ENCODE measurements at places on chromosomes 6 and 20.

DNA sequence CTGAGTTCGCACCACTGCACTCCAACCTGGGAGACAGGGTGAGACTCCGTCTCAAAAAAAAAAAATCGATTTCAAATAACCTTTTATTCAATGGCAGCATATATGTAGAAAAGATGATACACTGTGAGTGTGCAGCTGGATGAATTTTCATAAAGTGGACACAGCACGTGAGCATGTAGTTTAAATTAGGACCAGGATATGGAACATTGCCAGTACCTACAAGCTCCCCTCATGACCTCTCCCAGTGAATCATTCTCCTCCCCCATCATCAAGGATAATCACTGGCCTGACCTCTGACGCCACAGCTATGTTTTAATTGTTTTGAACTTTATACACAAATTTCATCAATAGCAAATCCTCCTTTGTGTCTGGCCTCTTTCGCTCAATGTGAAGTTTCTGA is 53.8 kb upstream of the HDAC2 start:
- DNase-seq: no peak

- DNase-seq: no peak
Measured at GRCh38 chr6:167984876-167985604, 12.4 kb upstream of the KIF25 start.

GRCh38 chr6:101276066-101276465 is 117.4 kb upstream of the GRIK2 start:
- DNase-seq: no peak

- DNase-seq: no peak
Measured at GRCh38 chr6:36289281-36289878, 19.5 kb downstream of the PNPLA1 start.

DNA sequence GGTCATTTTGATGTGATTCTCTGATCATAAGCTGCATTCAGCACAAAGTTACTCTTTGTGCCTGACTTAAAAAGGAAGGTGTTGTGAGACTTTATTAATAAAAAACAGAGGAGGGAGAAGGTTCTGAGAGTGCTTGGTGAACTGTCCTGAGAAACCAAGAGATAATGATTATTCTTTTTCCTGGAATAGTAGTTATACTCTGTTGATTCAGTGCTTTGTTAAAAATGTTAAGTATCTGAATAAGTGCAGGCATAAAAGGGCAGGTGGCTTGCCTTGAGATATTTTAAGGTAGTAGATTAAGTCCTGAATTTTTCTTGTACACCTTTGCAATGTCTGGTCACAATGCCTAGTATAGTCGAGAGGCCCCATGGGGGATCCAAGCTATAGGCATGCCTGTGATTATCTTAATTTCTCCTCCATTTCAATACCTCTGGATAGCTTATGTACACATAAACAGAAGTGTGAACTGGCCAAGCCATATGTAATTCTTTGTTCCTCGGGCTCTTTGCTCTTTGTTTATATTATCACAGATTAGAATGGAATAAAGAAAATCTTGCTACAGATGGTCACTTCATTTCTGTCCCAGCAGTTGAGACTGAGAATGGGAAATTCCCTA is 50.0 kb downstream of the SOBP start:
- no peak for DNase-seq

DNA sequence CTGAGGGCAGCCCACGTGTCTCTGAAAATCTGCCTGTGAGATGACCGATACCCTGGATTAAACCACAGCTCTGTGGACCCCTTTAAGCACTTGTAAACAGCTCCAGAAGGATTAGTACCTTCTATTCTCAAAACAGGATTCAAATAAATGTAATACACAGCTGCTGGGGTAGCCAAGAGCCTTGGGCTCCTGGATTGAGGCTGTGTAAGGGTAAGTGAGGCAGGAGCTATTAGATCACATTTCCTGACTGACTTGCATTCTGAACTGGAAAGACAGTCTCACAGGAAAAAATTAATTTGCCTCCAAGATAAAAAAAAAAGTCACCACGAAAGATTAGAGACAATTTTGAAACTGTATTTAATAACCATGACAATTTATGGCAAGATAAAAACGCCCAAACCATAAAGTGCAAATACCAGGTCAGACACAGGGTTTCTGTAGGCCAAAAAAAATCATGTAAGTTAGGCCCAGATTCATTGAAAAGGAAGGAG is 78.0 kb downstream of the TRMT11 start:
- DNase-seq: no peak

DNA sequence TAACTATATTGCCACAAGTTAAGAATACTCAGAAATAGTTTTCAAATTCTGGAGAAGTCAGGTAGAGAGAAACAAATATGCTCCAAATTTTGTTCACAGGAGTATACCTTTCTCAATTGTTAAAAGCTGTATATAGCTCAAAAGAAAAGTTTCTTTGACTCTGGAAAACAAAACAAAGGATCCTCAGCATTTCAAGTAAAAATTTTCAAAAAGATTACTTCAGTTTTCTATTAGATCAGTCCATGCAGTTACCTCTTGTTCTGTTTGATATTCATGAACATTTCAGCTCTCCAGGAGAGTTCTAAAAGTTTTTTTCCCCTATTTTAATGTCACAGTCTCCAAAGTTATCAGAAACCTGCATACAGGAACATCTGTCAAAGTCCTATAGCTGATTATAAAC is 30.4 kb upstream of the ENTPD6 start:
- no peak for DNase-seq

GRCh38 chr6:24426729-24427446 is 24.2 kb downstream of the MRS2 start:
- DNase-seq: no peak

DNA sequence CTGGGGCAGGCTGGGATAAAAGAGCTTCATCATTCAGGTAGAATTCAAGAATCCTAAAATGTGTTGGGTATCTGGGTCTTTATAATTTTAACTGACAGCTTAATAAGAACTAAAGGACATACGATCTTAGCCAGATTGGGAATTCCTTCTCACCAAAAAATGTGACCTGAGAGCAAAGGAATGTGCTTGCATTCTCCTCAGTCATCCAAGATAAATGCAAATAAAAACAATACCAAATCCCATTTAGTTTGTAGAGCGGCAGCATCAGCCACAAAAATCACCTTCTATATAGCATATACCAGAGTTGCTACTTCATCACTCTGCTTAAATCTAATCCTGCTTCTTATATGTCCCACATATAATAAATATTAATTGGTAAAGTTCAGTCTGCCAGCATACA is 16.9 kb downstream of the USP49 start:
- DNase-seq: no peak

All from Kasumi-1 (cell line).